ENCODE measurements at places on chromosomes 4 and X. TPM values are rescaled to one million over a fixed set of nuclear protein-coding genes. Genes with fewer than 3 reads are reported as not detected.

The TBX22 gene
- total RNA-seq: not detected

DNA sequence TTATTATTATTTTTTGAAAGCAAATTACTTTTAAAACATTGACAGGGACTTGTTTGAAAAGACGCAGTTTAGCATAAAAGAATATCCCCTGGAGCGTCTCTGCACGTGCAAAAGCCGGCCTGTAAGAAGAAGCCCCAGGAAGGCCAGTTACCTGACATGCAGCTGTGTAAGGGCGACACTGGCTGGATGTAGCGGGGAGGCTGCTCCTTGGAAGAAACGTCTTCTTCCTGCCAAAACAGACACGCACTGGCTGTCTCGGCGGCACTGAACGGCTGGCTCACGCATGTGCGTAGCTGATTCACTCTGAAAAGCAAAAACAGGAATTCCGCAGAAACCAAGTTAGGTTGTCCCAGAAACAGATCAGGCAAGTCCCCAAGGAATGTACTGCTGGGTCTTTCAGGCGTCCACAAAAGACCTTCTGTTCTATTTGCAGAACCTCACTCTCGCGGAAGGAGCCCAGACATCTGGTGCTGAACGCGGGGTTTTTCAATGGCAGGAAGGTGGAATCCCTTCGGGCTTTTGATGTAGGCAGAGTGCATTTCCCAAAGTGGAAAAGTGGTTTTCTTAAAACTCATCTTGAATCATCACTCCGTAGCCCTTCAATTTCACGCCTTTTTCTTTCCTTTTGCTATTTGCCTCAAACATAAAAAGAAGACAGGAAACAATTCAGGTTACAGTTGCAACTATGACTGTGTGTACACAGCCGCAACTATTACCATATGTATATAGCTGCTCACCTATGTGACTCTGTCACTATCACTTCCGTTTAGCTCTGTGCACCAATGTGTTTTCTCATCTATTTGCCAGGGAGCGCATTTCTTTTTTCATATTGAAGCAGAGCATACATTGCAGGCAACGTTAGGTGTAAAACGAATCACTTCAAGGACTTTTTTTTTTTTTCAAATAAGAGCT, 38.1 kb upstream of the ARSH start:
- no peaks in the 10 kb centered on the region for H3K4me1 ChIP-seq
- H3K4me3 ChIP-seq: no peak overlapping the region
- H3K27ac ChIP-seq: no peak overlapping the region
- no peak for DNase-seq
- H3K27me3 ChIP-seq: no peaks in the 10 kb centered on the region

- no peak overlapping the region for H3K27ac ChIP-seq
- no peak overlapping the region for H3K4me3 ChIP-seq
- H3K36me3 ChIP-seq: no peaks in the 10 kb centered on the region
- H3K27me3 ChIP-seq: no peaks in the 10 kb centered on the region
These were observed 433.1 kb upstream of the SMIM31 start for GRCh38 chr4:164320847-164321246.

DNA sequence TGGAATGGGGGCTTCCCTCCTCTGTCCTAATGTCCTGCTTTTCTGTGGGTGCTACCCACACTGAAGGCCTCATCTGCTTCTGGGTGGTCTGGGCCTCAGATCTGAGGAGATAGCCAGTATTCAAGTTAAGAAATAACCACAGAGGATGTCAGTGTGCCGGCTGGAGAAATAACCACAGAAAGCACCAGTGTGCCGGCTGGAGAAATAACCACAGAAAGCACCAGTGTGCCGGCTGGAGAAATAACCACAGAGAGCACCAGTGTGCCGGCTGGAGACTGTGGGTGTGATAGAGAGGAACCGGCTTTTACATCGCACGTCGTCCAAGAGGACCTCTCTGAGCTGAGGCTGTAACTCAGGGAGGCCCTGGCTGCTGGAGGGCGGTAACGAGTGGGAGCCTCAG, 65.7 kb upstream of the PSAPL1 start:
- H3K27ac ChIP-seq: no peak overlapping the region
- no peaks in the 10 kb centered on the region for H3K4me1 ChIP-seq

- no peak for DNase-seq
- no peak overlapping the region for H3K27ac ChIP-seq
- H3K4me1 ChIP-seq: no peaks in the 10 kb centered on the region
- H3K27me3 ChIP-seq: no peaks in the 10 kb centered on the region
- H3K4me3 ChIP-seq: no peak overlapping the region
These were observed 415.1 kb downstream of the AFF2 start for GRCh38 chrX:148915474-148915873.

DNA sequence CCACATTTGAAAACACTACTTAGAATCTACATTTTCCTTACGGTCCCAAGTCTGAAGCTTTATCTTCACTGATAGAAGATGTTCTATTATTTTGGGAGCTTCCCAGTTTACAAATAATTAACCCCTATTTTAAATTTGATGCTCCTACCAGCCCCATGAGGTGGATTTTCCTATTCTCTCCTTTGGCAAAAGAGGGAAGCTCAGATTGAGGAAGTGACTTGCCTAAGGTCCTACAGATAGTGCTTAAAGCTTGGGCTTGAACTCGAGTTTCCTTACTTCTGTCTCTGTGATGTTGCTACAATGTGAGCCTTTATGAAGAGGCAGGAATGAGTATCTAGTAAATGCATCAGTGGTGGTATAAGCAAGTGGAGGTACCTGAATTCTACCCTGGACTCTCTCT, 27.5 kb downstream of the HEPH start:
- H3K4me1 ChIP-seq: no peaks in the 10 kb centered on the region
- H3K27me3 ChIP-seq: no peaks in the 10 kb centered on the region
- no peak overlapping the region for H3K27ac ChIP-seq
- no peak overlapping the region for H3K4me3 ChIP-seq
- no peak for DNase-seq
- no peaks in the 10 kb centered on the region for H3K36me3 ChIP-seq

DNA sequence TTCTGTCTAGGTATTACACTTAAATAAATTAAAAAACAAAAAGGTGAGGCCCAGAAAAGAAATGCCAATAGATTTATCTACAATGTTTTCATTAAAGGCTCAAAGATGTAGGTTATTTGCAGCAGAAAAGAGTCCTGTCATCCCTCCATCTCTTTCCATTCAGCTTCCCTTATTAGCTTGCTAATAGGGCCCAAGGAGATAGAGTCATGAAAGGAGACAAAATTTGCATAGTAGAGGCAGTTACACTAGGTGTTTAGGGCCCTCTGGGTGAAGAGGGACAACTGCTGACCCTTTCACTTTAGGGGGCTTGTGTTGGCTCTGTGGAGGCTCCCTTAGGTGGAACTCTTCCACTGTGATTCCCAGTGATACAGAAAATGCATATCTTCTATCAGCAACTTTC, 58.4 kb upstream of the TACR3 start:
- H3K4me1 ChIP-seq: no peaks in the 10 kb centered on the region
- no peak overlapping the region for H3K4me3 ChIP-seq
- H3K27ac ChIP-seq: no peak overlapping the region
- H3K27me3 ChIP-seq: no peaks in the 10 kb centered on the region

DNA sequence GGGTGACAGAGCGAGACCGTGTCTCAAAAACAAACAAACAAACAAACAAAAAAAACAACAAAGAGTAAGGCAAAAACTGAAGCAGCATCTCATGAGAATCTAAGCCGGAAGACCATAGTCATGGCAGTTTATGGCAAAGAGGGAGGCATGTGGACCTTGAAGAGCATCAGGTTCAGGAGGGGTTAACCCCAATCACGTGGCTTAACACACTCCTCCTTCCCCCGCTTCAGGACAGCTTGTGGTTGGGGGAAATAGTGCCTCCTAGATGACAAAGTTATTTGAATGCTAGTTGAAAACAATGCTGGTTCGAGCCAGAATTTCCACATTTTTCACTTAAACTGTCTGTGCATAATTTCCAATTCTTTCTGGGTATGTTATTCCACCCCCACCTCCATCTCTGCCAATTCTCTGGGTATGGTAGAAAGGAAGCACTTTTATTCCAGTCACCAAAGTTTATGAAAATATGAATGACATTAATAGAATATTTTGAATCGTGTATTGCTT, 11.7 kb upstream of the MAP7D3 start:
- H3K4me3 ChIP-seq: no peak overlapping the region
- H3K36me3 ChIP-seq: no peaks in the 10 kb centered on the region
- H3K4me1 ChIP-seq: no peaks in the 10 kb centered on the region
- H3K27me3 ChIP-seq: no peaks in the 10 kb centered on the region

DNA sequence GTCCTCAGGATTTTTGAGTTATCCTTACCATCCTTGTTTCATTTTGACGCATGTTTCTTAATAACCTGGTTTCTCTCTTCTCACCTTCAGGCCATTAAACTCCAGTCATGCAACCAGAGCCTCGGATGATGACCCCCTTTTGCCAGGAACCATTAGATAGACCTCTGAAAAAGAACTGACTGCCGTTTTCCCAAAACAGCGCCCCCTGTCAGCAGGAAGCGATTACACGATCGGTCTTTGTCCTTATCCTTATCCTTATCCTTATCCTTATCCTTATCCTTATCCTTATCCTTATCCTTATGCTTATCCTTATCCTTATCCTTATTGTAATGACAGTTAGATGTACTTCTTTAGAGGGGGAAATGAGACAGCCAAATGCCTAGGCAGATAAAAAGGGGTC, 148.4 kb upstream of the ITM2A start:
- no peak for DNase-seq
- no peak overlapping the region for H3K4me3 ChIP-seq
- no peaks in the 10 kb centered on the region for H3K36me3 ChIP-seq
- H3K4me1 ChIP-seq: no peaks in the 10 kb centered on the region
- H3K27ac ChIP-seq: no peak overlapping the region

Data from gastrocnemius medialis (tissue), 4 donors.